ENCODE measurements at places on chromosomes 1 and 21.
A peak's percentile ranks its signal among the peaks of the same experiment; 100 is the strongest.

DNA sequence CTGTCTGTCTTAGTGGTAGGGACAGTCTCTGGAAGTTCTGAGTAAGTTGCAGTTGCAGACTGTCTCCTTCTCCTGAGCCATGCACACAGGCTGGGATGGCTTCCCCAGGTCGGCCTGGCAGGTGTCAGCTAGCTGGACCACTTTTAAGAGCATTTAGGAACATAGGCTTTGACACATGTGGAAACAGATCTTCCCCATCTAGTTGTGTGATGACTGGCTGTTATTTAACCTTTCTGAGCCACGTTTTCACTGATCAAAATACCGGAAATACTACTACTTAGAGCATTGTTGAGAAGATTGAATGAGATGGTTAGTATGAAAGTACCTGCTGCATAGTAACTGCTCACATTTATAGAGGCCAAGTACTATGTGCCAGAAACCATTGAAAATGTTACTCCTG is 6.2 kb upstream of the MAPKAPK2 start:
- DNase-seq: no peak

GRCh38 chr1:234316937-234317336 is 56.3 kb upstream of the COA6 start:
- DNase-seq: no peak

- no peak for DNase-seq
These were observed 263.3 kb downstream of the MRPL39 start for GRCh38 chr21:25343774-25344545.

DNA sequence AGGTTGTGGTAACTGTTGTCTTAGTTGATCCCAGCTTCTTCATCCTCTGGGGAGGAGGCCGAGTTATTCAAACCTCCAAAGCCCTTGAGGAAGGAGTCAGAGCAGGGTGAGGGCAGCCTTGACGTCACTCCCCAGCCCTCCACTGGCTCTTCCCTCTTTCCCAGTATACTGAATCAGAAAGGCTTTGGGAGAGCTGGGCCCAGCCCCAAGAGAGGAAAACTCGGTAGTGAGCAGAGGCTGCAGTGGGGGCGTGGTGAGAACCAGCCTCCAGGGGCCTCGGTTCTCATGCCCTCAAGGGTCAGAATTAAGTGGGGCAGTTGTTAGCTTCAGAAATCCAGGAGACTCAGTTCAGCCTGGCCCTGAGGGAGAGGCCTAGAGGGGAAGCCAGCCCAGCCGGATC is 1.8 kb upstream of the GJA4 start:
- no peak for DNase-seq

GRCh38 chr21:36579898-36580297 is 100.0 kb upstream of the CLDN14 start:
- no peak for DNase-seq

DNA sequence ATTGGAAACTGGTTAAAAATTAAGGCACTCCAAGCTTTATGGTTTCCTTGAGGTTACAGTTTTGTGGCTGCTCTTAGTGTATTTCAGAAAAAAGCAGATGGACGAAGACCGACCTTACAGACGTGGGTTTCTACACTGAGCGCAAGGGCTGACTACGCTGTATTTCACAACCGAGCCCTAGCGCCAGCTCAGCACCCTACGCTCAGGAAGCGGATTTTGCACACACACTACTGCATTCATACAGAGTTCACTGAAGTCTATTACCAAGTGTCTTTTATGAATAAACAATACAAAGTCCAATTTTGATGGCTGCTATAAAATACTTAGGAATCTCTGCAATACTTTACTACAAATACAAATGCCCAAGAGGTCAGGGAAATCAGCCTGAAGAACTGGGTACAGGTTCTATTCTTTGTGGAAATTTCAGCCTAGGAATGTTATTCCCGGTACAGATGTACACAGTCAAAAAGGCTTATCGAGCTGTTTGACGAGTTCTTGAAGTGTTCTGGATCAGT is 23.8 kb downstream of the PTTG1IP start:
- no peak for DNase-seq

DNA sequence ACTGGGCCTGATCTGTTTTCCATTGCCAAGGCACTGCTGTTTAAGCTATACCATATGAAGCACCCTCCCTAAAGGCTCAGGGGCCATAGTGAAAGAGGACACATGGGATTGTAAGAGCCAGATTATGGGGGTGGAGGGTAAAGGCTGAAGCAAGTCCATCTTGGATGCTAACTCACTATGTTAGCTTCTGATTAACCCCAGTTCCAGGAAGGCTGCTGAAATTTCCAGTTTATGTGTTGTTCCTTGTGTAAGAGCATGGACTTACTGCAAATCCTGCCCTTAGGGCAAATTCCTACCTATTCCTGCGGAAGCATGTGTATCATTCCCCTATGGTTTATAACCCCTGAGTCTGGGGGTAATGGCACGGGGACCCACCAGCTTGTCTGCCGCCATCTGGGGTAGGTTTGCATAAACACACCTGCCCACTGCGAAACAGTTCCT is 91.8 kb upstream of the SERBP1 start:
- DNase-seq: no peak

DNA sequence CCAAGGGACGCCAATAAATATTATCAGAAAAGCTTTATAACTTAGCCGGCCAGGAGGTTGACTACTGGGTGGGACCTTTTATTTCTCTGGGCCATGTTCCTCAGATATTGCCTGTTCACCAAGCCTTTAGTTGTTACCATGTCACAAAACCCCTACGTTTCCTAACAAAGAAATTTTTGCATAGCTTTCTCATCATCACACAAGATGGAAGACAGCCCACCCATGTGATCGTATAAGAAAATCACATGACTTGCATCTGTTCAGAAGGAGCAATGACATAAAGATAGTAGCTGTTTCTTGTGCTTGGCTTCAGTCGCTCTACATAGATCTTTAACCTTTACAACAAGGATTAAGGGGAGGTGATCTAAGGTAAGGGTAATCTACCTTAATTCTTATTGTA is 88.9 kb upstream of the NGF start:
- DNase-seq: no peak

- DNase-seq: no peak
These were observed 375.3 kb downstream of the DUSP10 start for GRCh38 chr1:221366495-221367110.

DNA sequence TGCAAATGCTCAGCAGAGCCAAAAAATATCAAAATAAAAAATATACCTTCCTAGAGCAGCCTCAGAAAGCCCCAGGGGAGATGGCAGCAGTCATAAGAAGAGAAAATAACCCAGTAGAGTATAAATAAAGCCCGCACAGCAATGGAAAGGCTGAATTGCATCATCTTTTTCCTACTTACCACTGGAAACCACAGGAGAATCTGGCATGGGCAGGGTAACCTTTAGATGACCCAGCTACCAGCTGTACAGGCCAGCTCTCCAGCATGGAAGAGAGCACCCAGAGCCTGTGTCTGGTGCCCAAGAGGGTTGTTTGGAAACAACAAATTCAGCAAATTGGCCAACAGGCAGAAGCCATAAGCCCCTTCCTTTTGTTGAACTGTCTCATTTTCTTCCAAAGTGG is 253.1 kb downstream of the OMA1 start:
- no peak for DNase-seq

- DNase-seq: no peak
These were observed 72.2 kb upstream of the SELENON start for GRCh38 chr1:25727635-25728286.

DNA sequence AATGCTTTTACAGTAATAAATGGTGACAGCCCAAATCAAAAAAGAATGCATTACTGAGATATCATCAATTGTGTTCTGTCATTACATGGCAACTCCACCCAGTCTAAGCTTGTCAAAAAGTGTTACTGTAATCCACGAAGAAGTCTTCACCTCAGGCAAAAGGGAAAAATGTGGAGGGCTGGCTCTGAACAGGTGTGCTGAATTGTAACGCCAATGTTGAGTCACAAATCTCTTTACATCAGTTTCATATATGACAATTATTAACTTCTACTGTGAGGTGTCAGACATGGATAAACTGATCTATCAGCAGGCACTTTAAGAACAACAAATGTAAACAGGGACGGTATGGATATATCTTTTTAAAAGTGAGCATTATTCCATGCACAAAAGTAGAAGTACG is 98.5 kb upstream of the DMRTA2 start:
- DNase-seq: no peak

DNA sequence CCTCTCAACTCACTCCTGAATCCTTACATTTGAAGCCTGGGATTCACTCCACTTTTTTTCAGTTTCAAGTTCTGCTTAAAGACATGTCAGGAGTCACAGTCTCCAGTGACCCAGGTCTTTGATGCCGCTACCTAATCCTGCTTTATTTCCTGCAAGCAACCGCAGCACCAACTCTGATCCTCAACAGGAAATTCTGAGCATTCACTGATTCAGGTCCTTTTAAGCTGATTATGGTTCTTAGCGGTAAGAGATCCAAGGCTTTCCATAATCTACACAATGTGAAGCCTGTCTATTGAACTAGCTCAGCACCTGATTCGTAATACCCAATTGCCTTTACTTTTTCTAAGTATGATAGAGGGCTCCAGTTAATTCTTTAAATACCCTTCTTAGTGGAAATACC is 43.7 kb upstream of the PIGC start:
- DNase-seq: no peak

DNA sequence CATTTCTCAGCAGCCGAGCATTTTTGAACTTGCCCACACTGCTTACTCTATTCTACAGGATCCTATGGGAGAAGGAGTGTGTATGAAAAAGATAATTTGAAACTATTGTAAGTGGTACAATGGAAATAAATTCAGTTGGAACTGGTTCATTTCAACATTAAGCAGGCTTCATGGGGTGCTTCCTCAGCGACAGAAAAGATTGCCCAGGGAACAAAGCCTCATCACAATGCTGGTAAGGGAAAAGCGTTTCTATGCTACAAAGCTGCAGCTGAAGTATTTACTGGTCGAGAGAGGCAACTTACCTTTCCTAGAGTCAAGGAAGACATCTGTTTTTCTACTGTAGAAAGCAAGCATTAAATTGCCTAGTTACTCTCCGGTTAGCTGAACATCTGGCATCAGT is 568.2 kb upstream of the ZP4 start:
- DNase-seq: no peak

DNA sequence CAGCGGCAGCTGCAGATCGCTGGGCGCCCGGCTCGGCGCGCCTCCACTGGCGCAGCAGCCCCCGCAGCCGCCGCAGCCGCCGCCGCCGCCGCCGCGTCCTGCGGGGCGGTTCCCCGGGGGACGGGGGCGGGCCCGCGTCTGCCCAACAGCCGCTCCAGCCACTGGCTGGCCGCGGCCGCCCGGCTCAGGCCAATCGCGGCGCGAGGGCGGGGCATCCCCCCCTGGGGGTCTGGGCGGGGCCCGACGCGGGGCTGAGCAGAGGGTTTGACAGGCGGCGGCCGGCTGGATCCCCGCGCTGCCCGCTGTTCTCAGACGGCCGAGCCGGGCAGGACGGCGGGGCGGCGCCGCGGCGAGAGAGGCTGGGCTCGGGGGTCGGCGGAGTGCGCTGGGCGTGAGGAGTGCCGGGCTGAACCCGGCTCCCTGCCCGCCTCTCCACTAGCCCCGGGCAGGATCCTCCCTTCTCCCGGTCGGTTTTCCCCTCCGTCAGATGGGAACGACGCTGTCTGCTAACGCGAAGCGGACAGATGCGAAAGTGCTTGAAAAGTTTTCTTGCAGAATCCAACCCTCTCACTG is at the start of gene GLIS1:
Gene GLIS1 (minus strand): TSS at position 56 of the 573 bp plus-strand sequence. CDS start 1,100 bp downstream, outside the sequence.
- DNase-seq: peak; percentile 64

- DNase-seq: no peak
These were observed 58.0 kb upstream of the ABCA4 start for GRCh38 chr1:94178901-94179300.

- DNase-seq: peak; percentile 33
These were observed 104.2 kb upstream of the CASZ1 start for GRCh38 chr1:10900691-10901090.

- DNase-seq: no peak
These were observed 159.7 kb downstream of the PTGER3 start for GRCh38 chr1:70887936-70888335.

DNA sequence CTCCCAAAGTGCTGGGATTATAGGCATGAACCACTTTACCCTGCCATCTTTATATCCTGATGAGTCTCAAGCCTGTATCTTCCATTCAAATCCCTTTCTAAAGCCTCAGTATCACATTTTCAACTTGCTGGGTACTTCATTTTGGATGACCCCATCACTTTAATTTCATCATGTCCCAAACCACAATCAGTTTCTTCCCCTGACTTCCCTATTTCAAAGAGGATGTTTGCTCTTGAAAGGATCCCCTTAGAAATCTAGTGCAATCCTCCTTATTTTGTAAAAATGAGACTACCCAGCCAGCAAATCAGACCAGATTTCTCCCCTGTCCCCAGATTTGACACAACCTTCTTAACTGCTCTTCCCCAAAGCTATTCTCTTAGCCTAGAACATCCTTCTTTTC is 7.0 kb upstream of the TRIT1 start:
- DNase-seq: no peak

GRCh38 chr1:151311589-151312331 is 15.5 kb downstream of the PI4KB start:
- DNase-seq: peak; percentile 97

- no peak for DNase-seq
These were observed 477 bp downstream of the SNAP47 start for GRCh38 chr1:227735539-227736285.

GRCh38 chr1:93033785-93034184 is 45.3 kb upstream of the MTF2 start:
- DNase-seq: no peak

DNA sequence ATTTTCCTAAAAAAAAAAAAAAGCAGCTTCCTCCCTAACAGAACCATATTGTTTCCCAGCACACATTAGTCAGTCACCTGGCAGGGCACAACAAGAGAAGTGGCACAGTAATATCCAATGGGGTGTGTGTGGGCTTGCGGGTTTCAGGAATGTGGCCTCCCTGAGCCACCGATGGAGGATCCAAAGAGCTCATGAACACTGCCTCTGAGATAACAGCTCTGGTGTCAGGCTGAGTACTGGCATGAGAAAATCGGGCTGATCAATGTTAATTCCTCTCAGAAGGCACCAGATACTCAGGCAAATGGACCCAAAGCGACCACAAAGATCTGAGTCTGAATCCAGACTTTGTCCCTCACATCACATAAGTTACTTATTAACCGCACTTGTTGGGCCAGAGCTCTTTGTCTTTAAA is 2.2 kb upstream of the LYPD8 start:
- DNase-seq: no peak

- no peak for DNase-seq
These were observed 42.0 kb downstream of the PROX1 start for GRCh38 chr1:214029796-214030195.

DNA sequence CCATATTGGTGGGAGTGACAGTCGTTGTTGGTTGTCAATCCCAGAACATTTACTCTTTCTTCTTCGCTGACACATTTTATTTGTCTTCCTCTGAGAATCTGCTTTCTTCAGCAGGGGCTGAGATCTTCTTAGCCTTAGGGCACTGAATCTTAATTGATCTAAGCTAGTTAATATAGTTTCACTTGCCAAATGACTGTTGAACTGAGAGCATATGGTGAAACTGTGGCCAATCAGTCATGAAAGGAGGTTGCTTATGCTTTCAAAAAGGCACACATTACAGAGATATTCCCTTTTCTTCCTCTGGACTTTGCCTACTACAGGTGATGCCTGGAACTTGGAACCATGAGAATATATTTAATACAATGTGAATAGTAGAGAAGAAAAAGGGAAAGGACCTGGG is 60.0 kb upstream of the KIAA0040 start:
- DNase-seq: no peak

- DNase-seq: peak; percentile 92
These were observed 4.8 kb downstream of the MX2 start for GRCh38 chr21:41366522-41367151.
